ENCODE measurements at places on chromosomes 5 and 9.

GRCh38 chr9:96852676-96853075, 1.6 kb downstream of the ZNF782 start:
- no peak for DNase-seq

GRCh38 chr5:4216142-4216541, 620.5 kb downstream of the IRX1 start:
- DNase-seq, result no peak

GRCh38 chr9:110047955-110048402, 160.0 kb downstream of the C9orf152 start:
- DNase-seq, result no peak

DNA sequence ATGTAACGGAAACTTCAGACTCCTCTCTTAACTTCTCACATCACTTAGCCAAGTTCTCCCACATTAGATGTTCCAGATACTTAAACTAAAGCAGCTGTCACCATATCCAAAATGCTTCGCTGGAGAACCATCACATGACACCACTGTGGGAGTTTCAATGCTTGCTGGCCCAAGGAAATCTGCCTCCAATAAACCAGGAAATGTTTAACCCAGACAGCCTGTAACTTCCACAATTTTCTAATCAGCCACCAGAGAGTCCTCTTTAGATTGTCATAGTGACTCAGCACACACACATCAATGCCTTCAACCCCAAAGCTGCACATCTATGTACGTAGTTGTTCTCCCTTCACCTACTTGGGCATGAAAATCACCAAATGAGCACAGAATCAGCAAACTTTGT, 118.7 kb downstream of the LPAR1 start:
- DNase-seq, result no peak

GRCh38 chr5:93956006-93956405, 214.6 kb upstream of the POU5F2 start:
- no peak for DNase-seq

- no peak for DNase-seq
Measured at GRCh38 chr5:125376059-125376641, 629.7 kb upstream of the ZNF608 start.

DNA sequence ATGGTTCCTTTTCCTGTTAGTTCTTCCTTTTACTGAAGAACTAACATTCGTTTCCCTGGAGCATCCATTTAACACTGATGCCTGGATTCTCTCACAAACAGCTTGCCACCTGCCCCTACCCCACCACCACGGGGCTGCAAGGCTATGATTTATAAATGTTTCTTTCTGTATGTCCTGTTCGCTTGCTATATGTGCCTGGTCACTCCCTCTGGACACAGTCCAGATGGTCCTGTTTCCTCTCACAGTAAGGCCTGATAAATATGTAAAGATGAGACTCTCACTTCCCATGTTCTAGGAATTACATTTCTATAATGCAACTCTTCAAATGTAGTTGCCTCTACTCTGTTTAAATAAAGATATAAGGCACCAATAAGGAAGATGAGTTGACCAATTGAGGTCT, 146.4 kb upstream of the SHB start:
- DNase-seq, result no peak

- no peak for DNase-seq
Measured at GRCh38 chr5:8981496-8981895, 564.4 kb downstream of the SEMA5A start.

GRCh38 chr5:167918813-167919483, 372.5 kb upstream of the WWC1 start:
- no peak for DNase-seq
